Stimulated activated CD4-positive, alpha-beta T cell treated with anti-CD3 and anti-CD28 coated beads, TNF-alpha, amount 100 ng/mL, for 24 hours (primary cell): ENCODE measurements at places on chromosomes 2 and 18.

DNA sequence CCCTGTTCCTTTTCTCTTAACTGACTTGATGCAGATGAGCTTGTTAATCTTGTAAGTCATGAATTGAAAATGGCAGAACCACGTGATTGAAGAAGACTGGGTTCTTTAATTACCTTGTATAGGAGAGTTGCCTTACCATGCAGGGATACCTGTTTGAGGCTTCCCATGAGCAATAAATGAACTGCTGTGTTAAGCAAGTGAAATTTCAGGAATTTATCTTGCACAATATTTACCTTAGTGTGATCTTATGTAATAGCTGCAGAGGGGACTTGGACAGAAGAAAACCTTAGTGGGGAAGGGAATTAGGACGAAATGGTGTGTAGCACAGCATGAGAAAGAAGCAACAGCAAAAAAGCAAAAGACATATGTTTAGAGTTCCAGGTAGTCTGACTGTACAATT is 384.0 kb upstream of the TMEFF2 start:
- DNase-seq, result no peak

DNA sequence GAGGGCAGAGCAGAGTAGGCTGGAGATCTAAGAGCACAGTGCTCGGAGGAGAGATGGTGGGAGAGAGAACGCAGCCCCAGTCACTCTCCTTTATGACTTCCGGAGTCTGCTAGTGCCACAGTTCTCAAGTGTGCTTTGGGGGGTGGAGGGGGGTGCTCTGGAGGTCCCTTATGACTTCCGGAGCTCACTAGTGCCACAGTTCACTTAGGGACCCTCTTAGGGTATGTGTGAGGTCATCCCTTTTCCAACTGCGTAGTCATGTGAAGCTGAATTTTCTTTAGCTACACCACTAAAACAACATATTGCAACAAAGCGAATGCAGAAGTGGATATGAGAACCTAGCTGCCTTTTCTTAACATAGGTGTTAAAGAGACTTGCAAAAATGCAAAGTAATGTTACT is 153.7 kb upstream of the KCTD1 start:
- DNase-seq, result no peak

- DNase-seq, result no peak
These were observed 10.8 kb upstream of the COX7A2L start for GRCh38 chr2:42371611-42372473.

GRCh38 chr2:177667626-177668025 is 275.1 kb downstream of the AGPS start:
- no peak for DNase-seq

DNA sequence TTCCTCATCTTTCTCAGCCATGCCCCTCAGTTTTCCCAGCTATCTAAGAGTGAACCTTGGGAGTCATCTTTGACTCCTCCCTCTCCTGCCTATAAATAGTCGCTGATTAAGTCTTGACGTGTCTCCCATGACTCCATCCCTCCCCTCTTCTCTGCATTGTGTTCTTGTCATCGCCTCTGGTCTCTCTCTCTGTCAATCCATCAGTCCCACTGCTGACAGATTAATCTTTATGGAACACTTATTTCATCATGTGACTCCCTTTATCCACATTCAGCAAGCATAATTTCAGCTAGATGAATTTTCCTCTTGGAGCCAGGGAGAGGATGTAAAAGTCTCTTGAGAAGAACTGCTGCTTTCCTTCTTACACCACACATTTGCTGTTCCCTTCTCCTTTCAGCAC is 9.4 kb downstream of the ADAM23 start:
- DNase-seq, result no peak

DNA sequence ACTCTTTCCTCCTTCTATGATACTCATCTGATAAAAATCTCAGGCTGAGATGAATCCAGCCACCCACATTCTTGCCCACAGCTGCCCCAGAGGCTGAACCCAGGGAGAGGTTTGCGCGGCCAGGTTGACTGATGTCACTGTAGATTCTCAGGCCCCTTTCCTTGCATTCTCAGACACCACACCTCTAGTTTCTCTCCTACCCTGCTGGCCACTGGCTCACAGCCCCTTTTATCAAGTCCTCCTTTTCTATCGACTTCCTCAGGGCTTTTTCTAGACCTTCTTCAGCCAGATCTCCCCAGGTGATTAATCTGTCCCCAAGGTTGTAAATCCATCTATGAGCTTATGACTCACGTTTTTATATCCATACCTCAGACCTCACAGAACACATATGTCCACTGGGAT is 99.8 kb downstream of the TACR1 start:
- no peak for DNase-seq

DNA sequence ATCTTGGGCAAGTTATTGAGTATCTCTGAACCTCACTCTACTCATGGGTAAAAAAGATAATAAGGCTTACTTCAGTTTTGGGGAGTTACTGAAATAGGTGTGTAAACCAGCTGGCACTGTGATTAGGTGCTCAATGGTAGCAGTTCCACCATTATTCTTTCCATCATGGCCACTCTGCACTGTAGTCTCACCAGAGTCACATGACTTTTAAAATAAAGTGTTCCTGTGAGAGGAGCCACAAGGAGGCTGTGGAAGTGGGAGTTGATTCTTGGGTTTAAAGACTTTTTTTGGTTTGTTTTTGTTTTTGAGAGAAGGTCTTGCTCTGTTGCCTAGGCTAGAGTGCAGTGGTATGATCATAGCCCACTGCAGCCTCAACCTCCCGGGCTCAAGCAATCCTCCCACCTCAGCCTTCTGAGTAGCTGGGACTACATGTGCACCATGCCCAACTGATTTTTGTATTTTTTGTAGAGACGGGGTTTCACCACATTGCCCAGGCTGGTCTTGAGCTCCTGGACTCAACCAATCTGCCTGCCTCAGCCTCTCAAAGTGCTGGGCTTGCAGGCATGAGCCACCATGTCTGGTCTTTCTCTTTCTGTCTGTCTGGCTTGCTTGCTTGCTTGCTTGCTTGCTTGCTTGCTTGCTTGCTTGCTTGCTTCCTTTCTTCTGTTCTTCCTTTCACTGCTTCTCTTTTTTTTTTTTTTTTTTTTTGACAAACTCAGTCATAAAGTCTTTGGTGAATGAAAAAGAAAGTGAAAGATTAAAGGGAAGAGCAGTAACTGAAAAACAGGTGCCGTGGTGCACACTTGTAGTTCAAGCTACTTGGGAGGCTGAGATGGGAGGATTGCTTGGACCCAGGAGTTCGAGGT is 21.2 kb upstream of the ACVR1 start:
- no peak for DNase-seq

- no peak for DNase-seq
These were observed 102.2 kb downstream of the LRRC30 start for GRCh38 chr18:7333025-7333562.

DNA sequence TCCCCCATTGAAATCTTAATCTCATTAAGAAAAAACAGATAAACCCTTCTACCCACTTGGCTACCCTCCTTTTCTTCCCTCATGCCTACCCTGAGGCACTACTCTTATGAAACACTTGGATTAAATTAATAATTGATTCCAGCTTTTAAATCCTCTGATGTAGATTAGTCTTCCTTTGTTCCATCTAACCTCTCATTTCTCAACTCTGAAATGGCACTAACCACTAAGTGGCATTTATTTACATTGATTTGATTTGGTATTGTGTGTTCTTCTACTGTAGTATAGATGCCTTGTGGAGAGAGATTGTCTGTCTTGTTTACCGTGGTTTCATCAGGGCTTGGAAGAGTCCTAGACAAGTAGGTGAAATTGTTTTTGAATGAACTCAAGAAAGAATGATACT is 26.7 kb downstream of the ITGA4 start:
- DNase-seq, result no peak

DNA sequence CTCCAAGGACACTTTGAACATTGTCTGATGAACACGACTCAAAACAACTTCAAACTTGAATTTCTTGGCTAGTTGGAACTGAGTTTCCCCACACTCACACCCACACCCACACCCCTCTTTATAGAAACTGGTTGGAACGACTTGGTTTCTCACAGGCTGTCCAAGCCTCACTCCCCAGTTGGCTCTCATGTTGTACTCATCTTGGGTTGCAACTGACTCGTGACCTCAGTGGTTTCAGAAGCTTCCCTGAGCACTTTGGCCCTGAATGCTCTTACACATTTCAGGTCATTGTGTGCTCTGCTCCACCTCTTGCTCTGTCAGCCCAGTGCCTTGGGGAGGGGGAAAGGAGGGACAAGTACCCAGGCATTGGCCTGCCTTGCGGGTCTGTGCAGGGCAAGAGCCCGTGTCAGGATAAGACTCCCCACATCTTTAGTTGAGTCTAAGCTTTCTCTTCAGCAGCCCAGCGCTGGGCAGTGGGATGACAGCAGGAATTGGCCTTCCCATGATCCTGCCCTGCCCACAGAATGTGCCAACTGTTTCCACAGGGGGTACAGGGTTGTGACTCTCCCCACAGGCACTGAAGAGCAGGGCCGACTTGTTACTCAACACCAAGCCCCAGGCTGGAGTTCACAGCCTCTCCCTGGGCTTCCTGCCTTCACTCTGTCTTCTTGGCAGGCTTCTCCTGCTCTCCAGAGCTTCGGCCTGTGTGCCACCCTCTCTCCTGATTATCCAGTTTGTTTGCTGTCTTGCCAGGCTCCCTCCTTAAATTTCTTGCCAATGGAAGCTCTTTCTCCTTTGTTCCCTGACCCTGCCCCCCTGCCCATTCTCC is 104.6 kb downstream of the RTN4 start:
- no peak for DNase-seq

DNA sequence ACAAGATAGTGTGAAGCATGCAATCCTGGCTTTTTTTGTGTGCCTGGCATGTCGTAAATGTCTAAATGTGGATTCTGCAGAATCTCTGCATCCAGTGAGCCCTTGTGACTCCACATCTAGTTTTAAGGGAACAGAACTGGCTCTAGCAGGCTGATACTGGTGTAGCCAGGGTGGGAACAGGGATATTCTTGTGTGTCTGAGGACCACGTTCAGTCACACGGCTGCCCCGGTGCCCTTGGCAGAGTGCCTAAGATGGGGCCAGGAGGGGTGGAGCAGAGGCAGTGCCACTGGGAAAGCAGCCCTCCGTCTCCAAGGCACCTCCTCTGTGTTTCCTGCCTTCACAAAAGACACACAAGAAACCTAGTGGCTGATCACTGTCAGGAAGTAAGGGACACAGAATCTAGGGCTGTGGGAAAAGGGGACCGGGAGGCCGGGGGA is 91.5 kb upstream of the PARD3B start:
- DNase-seq, result no peak

DNA sequence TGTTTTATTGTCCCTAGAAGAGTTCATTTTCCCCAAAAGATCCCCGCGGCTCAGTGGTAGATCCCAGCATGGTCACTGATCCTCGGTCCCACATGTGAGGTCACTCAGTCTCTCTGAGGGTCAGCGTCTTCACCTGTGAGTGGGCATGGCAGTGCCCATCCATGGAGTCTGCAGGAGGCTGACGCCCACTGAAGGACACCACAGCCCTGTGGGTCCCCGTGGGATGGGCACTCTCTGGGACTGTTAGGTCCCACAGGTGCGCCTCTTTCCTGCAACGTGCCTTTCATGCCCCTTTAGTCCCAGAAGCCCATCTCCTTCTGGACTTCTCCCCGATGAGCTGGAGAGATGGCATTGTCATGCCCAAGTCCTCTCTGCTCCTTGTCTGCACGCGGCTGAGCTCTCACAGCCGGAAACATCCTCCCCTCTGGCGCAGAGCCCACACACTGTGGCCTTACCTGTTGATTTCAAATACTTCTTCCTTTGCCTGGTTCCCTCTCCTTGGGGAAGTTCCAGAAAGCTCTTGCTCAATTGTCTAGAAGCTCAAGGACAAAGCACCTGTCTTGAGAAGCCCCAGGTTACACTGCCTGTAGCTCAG is 75.9 kb downstream of the PTGR3 start:
- DNase-seq, result no peak

DNA sequence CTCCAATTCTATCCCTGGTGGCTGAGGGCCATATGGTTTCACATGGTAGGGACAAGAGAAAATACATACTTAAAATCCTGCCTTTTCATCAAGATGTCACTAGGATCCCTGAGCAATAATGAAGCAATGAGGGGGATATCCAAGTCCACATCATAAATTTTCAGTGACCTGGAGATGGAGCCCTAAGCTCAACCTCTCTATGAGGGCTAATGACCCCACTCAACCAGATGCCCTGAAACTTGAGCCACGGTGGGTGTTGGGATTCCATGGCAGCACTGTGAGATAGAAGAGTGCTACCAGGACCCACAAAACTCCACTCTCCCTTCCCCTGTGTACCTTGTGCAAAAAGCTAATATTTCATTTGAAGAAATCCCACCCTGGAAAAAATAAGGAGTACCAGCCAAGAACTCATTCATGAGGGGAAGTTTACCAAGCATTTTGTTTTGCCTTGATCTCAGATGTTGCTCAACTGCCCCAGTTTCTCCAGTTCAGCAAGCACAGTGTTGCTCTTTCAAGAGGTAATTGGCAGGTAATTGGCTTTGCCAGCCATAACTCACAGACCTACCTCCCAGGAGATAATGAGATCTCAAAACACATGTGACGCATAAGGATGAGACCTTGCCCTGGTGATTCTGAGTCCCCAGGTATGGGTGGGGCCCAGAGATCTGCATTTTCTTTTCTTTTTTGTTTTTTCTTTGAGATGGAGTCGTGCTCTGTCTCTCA is 51.0 kb upstream of the TTC39C start:
- DNase-seq, result no peak

- DNase-seq, result no peak
These were observed 83.6 kb upstream of the ITGB6 start for GRCh38 chr2:160283675-160284074.

DNA sequence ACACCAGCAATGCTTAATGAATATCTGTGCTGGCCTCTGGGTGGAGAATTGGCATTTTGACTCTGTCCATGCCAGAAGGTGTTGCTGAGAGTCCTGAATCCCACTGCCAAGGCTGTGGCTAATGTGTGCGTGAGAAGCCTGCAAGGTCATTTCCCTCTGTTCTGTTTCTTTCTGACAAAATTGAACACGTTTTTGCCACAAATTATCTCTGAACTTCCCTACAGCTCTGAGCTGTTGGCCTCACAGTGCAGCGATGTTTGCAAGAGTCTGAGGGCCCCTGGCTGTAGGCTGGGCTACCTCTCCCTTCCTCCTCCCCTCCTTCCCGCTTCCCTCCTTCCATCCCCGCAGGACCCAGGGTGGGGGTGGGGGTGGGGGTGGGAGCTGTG is 154.1 kb upstream of the HS6ST1 start:
- no peak for DNase-seq

DNA sequence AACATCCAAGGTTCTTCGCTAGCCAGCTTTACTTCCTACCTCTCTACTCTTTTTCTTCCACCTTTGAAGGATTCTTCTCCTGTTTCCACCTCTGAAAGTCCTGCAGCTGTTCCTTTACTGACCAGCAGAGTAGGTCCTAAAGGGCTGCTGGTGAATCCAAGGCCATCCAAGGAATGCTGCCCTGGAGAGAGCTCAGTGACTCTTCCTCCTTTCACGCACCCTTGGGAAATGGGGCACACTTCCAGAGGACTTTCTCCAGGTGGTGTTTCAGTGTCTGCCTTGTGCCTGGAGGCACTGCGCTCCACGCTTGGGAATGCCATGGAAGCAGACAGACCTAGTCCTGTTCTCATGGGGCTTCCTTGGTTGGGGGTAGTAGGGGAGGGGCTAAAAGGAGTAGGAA is 45.4 kb downstream of the SLC16A14 start:
- DNase-seq, result no peak

GRCh38 chr2:51368250-51368649 is 336.3 kb upstream of the NRXN1 start:
- no peak for DNase-seq

- DNase-seq, result no peak
These were observed 567 bp downstream of the VWA3B start for GRCh38 chr2:98087447-98088020.

- DNase-seq, result no peak
These were observed 1326.0 kb downstream of the LRP1B start for GRCh38 chr2:140804700-140805260.

- DNase-seq, result no peak
These were observed 14.4 kb downstream of the EFR3B start for GRCh38 chr2:25056098-25056821.

- no peak for DNase-seq
These were observed 41.3 kb downstream of the RTP5 start for GRCh38 chr2:241910604-241911520.
